ENCODE measurements at places on chromosomes 7 and 10.

DNA sequence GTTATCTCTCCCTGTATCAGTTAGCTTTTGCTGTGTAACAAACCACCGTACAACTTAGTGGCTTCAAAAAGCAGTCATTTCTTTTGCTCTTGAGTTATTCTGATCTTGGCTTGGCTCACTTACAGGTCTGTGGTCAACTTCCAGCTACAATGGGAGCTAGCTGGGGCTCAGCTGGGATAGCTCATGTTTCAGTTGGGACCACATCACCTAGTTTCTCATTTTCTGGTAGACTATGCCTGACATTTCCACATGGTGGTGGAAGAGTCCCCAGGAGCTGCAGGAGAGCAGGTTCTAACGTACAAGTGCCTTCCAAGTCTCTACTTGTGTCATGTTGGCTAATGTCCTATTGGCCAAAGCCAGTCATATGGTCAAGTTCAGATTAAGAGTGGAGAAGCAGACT is 25.8 kb upstream of the PIP4K2A start:
- DNase-seq = peak; percentile 71

DNA sequence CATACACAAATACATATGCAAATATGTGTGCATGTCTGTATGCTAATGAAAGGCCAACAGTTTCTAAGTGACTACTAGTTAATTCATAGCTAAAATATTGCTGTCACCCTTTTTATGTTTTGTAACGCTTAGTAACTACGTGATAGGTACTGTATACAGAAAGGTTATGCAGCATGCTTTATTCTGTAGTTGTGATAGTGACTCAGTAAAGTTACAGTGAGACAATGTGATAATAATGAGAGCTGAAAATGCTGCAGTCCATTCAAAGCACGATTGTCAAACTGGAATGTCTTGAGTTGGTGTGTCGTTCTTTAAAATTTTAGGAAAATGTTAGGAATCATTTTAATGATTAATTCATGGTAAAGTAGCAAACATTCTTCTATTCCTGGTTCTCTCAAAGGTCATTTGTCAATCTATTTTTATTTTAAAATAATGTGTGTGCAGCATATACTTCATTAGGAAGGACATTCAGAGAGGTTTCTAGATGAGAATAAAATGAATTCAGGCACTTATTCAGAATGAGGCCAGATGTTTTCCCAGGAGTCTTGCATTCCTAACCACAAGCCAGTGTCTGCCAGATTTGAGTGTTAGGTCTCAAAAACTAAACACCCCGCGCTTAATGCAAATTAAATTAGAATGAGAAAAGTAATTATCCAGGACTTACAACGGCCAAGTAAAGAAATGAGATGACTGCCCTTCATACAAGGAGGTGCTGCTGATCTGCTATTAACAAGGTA is 408.8 kb upstream of the FZD8 start:
- peak; percentile 20 for DNase-seq

GRCh38 chr7:68573271-68574005 is 1024.8 kb upstream of the AUTS2 start:
- DNase-seq = no peak

DNA sequence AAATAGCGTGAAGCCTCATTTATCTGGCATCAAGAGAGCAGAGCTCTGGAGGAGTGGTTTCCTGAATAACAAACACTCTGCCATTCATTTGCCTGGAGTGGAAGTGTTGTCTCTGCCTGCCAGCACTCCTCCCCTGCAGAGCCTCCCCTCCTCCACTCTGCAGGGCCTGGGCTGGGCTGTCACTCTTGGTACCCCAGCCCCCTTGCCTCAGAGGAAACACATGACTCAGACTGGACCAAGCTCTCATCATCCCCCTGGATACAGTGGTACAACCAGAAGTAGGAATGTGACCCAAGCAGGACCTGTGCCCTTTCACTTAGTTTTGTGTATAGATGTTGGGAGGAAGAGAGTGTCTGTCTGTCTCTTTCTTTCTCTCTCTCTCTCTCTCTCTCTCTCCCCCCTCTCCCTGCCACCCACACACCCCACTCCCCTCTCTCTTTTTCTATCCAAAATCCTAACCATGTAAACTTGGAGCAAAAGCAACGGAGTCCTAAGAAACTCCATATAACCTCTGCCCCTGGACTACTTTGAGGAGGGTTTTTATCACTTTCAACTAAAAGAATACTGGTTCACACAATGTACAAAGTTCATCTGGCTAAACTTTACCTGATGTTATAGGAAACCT is 43.9 kb downstream of the DOCK4 start:
- DNase-seq = peak; percentile 64

GRCh38 chr10:3803295-3803926 is 18.4 kb upstream of the KLF6 start:
- DNase-seq = peak; percentile 77

GRCh38 chr7:98266840-98267239 is 14.6 kb upstream of the BRI3 start:
- peak; percentile 37 for DNase-seq

DNA sequence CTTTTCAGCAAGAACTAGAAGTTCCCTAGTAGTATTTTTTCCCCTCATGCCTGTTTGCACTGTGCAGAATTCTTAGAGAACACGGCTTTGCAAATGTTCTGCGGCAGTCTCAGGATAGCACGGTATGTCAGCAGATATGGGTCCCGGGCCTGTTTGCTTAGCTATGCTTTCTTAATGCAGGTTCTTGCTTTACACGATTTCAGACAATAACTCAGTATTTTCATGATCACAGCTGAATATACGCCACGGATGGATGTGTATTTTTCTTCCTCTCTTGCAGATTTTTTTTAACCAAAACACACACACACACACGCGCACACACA is 137.3 kb downstream of the HECW1 start:
- no peak for DNase-seq

DNA sequence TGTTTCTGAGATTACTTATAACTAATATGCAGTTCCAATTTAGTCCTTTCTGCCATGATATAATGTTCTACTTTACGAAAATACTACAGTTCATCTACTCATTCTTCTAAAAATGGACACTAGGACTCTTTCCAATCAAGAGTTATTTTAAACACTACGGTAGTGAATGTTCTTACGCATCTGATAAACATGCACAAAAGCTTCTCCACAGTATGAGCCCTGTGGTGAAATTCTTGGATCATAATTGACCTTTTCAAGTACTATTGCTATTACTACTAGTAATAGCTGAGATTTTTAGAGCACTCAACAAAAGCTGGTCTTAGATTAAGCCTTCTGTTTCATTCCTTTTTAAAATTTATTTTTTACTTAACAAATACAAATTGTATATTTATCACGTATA is 106.4 kb downstream of the CH25H start:
- DNase-seq = peak; percentile 70

GRCh38 chr10:109928475-109928891 is 5.2 kb upstream of the XPNPEP1 start:
- peak; percentile 23 for DNase-seq

GRCh38 chr10:66881814-66882213 is 44.0 kb upstream of the LRRTM3 start:
- DNase-seq = no peak

DNA sequence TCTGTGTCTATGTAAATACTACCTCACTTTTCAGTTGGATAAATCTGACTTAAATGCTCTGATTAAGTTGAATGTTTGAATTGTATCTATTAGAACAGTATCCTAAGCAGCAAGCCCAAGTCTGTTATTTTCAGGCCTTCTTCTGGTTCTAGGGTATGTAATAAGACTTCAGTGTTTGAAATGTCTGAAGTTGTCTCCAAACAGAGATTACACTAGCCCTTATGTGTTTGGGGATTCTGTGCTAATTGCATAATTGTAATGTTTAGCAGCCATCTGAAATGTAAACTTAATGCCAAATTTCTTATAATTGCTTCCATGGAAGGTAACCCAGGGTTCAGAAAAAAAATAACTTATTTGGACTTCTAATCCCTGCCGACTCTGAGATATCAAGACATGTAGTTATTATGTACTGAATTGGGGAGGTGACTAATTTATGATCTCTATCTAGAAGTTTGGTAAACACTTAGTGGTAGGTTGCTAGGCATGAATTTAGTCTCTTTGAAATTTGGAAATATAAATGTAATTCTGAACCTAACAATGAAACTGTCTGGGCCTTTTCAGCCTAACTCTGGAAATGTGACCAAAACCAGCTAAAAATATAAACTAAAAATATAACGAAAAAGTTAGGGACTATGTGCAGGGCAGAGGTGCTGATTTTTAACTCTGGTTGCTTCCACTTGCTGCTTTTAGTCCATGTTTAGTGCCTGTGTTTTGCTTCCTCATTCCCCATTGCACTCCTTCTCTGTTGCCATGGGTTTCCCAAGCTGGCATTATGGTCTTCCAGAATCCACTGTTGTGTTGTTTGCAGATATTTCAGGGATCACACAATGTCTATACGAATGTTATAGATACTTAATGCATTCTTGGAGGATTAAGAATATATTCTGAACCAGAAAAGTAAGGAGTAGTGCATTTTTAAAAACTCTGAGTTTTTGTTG is 54.8 kb downstream of the MCU start:
- DNase-seq = no peak

DNA sequence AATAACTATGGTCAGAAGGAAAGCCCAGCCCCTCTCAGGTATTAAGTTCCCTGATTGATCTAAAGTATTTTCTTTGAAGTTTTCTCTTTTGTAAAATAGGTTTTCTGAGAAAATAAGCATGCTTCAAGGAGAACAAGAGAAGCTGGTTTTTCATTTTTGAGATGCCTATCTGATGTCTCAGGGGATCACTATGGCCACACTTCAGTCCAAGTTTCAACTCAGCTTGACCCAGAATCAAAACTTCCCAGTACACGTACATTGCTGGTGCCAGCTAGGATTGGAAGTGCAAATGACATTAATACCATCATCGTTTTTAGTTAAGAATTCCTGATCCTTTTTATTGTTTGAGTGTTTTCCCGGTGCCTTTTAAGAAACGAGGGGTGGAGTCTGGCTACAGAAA is 7.2 kb downstream of the ITIH5 start:
- no peak for DNase-seq

- peak; percentile 89 for DNase-seq
Measured at GRCh38 chr7:107318523-107319160, 149.8 kb downstream of the HBP1 start.

- no peak for DNase-seq
Measured at GRCh38 chr7:24781106-24781505, 23.8 kb upstream of the GSDME start.

- DNase-seq = no peak
Measured at GRCh38 chr10:67789769-67790168, 48.2 kb downstream of the DNAJC12 start.

DNA sequence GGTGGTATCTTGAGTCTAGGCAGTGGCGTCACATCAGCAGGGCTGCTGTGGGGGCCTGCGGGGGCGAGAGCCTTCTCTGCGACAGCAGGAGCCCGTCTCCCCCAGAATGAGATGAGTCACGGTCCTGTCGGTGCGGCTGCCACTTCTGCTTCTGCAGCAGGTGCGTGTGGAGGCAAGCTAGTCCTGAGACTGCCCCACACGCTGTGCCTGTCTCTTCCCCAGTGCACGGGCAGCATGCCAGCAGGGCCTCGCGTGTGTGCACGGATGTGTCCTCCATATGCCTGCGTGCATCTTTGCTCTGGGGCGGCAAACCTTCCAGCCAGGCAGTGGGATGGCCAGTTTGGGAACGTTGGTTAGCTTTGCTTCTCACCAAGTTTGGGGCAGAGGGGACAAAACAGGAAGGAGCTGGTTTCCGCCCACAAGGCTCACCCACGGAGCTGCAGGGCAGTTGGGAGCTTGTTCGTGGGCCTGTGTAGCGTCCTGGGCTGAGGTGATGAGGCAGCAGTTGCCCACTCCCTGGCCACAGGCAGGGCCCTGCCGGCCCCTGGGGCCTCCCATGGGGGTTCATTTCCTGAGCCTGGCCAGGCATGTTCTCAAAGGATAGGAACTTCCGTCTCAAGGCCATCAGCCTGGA is 60.8 kb upstream of the PPIF start:
- DNase-seq = no peak

- peak; percentile 21 for DNase-seq
Measured at GRCh38 chr7:105196473-105196872, 182.5 kb downstream of the KMT2E start.

DNA sequence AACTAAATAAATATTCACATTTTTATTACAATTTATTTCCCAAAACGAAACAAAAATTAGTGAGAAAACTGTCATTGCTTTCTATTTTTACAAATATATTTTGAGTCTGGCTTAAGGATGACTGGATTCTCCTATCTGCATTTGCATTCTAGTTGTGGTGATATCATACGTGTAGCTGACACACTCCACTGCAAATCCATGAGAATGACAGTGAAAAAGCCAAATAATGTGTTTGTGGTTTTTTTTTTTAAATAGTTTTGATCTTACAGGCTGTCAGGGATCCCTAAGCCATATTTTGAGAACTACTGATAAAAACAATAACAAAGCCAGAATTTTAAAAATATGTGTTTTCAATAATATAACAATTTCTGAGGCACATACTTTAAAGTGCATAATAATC is 5.8 kb upstream of the STAMBPL1 start:
- DNase-seq = no peak

- DNase-seq = peak; percentile 97
Measured at GRCh38 chr7:66110856-66111255, 3.8 kb upstream of the CRCP start.

GRCh38 chr7:2060701-2061100 is 172.0 kb downstream of the MAD1L1 start:
- DNase-seq = peak; percentile 75

DNA sequence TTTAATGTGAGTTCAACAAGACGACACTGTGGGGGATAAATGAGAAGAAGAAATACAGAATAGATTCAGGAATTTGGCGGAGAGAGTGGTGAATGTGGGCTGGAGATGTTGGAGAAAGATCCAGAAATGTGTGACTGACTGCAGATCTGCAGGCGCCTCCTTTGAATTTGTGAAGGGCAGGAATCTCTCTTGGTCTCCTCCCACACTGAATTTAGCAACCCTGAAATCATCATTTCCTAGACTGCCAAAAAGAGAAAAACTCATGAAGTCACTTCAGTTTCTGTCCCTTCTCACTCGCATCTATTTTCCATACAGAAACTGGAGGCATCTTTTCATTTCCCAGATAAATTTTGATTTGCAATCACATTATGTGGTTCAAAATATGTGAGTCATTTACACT is 128.7 kb downstream of the GNAI1 start:
- DNase-seq = peak; percentile 43

GRCh38 chr7:106858618-106859532 is 6.2 kb upstream of the PIK3CG start:
- DNase-seq = peak; percentile 7

DNA sequence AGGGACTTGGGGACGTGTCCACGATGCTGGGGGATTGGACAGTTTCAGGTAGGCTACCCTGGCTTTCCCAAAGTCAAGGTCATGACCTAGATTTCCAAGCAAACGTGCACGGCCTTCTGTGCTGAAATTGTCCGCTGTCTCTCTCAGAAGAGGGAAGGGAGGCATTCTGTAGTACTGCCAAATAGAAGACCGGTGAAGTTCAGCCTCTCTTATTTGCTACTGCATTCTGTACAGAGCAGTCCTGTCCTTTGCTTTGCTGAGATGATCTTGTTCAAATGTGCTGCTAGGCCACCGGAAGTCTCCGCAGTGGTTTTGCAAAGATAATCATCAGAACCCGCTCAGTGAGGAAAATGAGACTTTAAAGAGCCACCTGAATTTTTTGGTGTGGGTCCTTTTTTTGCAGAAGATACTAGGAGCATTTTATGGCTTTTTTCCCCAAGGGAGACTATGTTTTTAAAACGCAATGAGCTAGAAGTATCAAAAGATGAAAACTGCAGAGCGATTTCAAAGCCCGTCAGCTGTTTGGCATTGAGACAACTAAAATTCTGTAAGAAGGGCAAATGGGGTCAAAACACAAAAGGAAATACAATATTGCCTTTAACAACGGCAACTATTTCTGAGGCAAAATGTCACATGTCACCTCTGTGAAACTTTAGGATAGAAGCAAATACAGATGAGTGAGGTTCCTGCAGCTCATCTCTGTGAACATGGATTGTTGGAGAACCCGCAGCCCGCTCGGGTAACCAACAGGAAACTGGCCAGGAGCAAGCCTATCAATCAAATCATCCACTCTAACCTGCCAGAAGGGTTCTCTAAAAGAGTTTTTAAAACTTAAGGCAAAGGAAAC is 1.3 kb upstream of the NMT2 start:
- no peak for DNase-seq

Measured in fibroblast of mammary gland (primary cell).